ENCODE measurements at places on chromosomes 16 and 17. TPM values are rescaled to one million over a fixed set of nuclear protein-coding genes. Genes with fewer than 3 reads are reported as not detected.

- H3K4me1 ChIP-seq, result no peaks in the 10 kb centered on the region
- no peak overlapping the region for H3K4me3 ChIP-seq
- no peak for DNase-seq
- peaks cover 16% of the 10 kb centered on the region for H3K36me3 ChIP-seq
Measured at GRCh38 chr17:80358861-80359260, 56.1 kb upstream of the ENDOV start.

DNA sequence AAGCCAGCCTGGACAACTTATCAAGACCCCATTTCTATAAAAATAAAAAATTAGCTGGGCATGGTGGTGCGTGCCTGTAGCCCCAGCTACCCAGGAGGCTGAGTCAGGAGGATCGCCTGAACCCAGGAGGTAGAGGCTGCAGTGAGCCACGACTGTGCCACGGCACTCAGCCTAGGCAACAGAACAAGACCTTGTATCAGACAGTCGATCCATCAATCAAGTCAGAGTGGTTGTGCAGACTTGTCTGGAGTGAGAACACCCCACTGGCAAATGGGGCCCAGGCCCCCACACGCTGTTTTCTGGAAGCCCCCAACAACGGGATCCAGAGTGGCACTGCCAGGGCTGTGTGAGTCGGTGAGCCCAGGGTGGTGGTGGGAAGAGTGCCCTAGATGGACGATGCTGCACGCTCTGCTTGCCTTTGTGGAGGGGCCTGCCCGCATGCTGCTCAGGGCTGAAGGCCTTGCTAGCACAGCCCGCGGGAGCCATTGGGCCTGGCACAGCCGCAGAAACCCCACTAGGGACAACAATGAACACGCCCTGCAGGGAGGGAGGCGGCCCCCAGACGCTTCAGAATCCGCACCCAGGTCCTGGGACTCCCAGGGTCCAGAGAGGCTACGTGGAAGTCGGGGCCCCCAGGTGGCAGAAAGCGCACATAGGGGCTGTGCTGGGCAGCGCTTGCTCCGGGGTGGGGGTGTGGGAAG is 80.1 kb upstream of the GNG13 start:
- no peak overlapping the region for H3K4me3 ChIP-seq
- no peak for DNase-seq
- H3K4me1 ChIP-seq, result no peaks in the 10 kb centered on the region

GRCh38 chr16:77439106-77439505 is 4.3 kb upstream of the ADAMTS18 start:
- H3K4me3 ChIP-seq, result no peak overlapping the region
- H3K27ac ChIP-seq, result no peak overlapping the region
- H3K4me1 ChIP-seq, result no peaks in the 10 kb centered on the region
- no peak for DNase-seq

GRCh38 chr17:19753661-19754463 is 5.8 kb upstream of the ALDH3A1 start:
- H3K36me3 ChIP-seq, result no peaks in the 10 kb centered on the region
- DNase-seq, result no peak
- no peaks in the 10 kb centered on the region for H3K4me1 ChIP-seq
- H3K4me3 ChIP-seq, result no peak overlapping the region
- H3K27ac ChIP-seq, result no peak overlapping the region

DNA sequence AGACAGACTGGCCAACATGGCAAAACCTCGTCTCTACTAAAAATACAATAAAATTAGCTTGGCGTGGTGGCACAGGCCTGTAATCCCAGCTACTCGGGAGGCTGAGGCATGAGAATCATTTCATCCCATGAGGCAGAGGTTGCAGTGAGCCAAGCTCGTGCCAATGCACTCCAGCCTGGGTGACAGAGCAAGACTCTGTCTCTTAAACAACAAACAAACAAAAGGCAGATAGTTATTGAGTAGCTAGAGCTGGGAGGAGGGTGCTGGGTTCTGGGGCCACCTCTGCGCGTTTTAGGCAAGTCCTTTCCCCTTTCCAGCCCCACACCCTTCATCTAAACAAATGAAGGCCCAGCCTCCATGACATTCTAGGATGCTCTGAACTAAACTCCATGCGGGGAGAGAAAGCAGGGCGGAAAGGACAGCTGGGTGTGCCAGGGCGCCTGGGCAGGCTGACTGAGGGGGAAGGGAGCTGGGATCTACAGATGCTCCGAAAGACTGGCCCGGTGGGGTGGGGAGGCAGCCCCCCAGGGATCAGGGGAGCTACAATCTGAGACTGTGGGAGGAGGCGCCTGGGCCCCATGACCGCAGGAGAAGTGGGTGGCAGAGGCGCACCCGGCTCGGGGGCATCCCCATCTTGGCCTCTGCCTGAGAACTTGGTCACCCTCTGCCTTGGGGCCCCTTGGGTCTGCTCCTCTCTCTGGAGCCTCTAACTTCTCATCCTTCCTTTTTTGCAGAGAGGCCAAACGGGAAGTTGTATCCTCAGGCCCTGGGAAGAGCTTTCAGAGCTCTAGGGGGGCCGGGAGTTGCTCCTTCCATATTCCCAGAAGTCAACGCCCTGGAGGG is 910 bp downstream of the ITGAL start:
- H3K4me1 ChIP-seq, result peaks cover 5% of the 10 kb centered on the region
- peak overlapping the region; percentile 70 for H3K27ac ChIP-seq
- H3K27me3 ChIP-seq, result no peaks in the 10 kb centered on the region
- H3K36me3 ChIP-seq, result no peaks in the 10 kb centered on the region
- DNase-seq, result no peak
- no peak overlapping the region for H3K4me3 ChIP-seq

DNA sequence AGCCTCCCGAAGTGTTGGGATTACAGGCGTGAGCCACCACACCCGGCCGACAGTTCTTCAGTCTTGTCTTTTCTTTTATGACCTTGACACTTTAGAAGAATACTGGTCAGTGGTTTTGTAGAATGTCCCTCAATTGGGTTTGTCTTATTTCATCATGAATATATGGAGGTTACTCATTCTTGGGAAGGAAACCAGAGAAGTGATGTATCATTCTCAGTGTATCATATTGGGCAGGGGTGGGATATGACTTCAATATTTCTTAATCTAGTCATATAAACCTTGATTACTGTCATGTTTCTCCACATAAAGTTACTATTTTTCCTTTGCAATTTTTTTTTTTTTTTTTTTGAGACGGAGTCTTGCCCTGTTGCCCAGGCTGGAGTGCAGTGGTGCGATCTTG is 36.9 kb downstream of the SNTB2 start:
- H3K27me3 ChIP-seq, result no peaks in the 10 kb centered on the region
- no peak for DNase-seq
- H3K4me1 ChIP-seq, result no peaks in the 10 kb centered on the region
- H3K4me3 ChIP-seq, result no peak overlapping the region
- H3K27ac ChIP-seq, result no peak overlapping the region
- H3K36me3 ChIP-seq, result no peaks in the 10 kb centered on the region

DNA sequence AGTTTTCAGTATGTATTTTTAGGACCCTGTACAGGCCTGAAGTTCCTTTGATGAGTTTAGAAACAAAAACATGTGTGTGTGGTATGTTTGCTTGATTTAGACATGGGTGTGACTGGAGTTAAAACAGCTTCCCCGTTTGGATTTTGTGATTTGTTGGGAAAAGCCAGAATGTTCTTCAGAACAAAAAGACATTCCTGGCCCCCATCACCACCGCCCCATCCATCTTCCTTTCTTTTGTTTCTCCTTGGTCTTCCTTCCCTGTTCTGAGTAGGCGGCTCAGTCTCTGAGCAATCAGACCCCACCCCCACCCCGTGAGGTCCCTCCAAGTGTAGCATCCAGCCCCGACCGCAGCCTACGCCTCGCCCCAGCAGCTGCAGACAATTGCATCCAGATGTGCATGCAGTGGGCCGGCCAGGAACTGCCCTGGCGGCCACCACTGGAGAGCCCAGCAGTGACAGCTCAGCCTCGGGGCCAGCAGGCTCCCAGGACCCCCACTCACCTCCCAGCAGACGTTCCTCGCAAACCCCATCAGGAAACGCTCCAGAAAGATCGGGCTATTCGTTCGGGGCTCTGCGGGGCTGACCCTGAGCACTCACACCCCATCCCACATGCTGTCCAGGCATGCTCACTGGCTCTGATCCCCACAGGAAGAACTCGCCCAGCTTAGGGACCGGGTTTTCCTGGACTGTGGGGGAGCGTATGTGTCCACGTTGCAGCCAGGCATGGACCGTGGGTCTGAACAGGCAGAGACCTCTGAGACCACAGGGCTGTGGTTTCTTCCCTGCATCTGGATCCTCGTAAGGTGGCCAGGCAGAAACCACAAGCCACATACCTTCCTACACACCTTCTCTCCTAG is 99.8 kb upstream of the CDH5 start:
- no peak overlapping the region for H3K4me3 ChIP-seq
- no peaks in the 10 kb centered on the region for H3K27me3 ChIP-seq
- no peak overlapping the region for H3K27ac ChIP-seq
- DNase-seq, result no peak

GRCh38 chr16:74709441-74709877 is 8.8 kb upstream of the MLKL start:
- no peaks in the 10 kb centered on the region for H3K4me1 ChIP-seq
- H3K36me3 ChIP-seq, result no peaks in the 10 kb centered on the region
- no peak overlapping the region for H3K4me3 ChIP-seq
- peak overlapping the region; percentile 70 for H3K27ac ChIP-seq

DNA sequence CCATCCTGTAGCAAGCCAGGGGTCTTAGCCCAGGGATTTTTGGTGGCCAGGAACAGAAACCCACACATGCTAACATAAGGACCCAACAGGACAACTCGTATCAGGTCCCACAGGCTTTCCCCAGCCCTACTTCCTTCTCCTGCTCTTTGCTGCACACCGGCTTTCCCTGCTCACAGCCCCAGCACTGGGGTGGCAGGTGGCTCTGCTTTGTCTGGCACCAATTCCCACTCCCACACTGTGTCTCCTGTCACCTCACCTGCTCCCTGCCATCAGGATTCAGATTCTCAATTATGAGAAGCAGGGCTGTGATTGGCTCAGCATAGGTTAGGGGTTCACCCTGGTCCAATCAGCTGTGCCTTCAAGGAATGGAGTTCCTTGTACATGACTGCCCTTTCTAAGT is 94.1 kb downstream of the TMEM132E start:
- H3K4me3 ChIP-seq, result no peak overlapping the region
- H3K4me1 ChIP-seq, result no peaks in the 10 kb centered on the region
- peak; percentile 9 for DNase-seq
- no peak overlapping the region for H3K27ac ChIP-seq
- H3K27me3 ChIP-seq, result no peaks in the 10 kb centered on the region
- no peaks in the 10 kb centered on the region for H3K36me3 ChIP-seq

DNA sequence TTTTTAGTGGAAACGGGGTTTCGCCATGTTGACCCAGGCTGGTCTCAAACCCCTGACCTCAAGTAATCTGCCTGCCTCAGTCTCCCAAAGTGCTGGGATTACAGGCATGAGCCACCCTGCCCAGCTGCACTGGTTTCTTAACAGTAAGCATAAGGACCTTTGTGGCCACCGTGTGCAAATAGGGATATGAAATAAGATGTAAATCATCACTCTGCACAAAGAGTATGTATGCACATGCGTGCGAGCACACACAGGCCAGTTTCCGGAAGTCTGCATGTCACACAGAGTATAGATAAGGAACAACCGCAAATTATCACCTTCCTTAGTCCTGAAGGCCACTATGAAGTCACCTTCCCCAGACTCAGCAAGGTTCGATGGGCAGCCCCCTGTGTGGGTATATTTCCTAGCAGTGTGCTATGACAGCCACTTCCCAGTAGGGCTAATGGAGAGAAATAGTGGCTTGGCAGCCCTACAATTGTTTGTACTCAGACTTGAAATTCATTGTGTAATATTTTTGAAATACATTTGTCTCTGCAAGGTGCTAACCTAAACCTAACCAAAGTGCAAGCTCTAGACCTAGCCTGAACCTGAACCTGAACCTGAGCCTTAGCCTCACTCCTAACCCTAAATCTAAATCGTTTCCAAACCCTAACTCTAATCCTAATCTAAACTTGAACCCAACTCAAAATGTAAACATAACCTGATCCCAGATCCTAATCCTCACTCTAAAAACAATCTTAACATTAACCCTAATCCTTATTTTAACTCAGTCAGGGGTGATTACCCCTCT is 48.4 kb upstream of the SKAP1 start:
- no peaks in the 10 kb centered on the region for H3K36me3 ChIP-seq
- peaks cover 8% of the 10 kb centered on the region for H3K27me3 ChIP-seq
- DNase-seq, result no peak
- H3K4me3 ChIP-seq, result no peak overlapping the region
- no peaks in the 10 kb centered on the region for H3K4me1 ChIP-seq

DNA sequence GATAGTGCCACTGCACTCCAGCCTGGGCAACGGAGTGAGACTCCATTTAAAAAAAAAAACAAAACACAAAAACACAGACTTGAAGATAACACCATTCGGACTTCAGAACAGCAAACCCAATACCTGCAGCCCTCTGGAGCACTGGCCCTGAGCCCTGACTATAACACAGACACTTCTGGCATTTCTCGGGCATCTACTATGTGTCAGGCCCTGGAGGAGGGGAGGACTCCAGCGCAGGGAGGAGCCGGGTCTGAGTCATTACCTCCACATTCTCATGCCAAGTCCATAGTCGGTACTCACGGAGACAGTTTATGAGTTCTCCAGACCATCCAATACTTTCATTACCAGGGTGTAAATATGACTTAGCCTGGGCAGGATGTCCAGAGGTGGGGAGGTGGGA is 48.8 kb downstream of the PITPNM3 start:
- no peaks in the 10 kb centered on the region for H3K4me1 ChIP-seq
- H3K27ac ChIP-seq, result no peak overlapping the region
- no peak overlapping the region for H3K4me3 ChIP-seq

- H3K4me3 ChIP-seq, result no peak overlapping the region
- no peaks in the 10 kb centered on the region for H3K36me3 ChIP-seq
- H3K27me3 ChIP-seq, result no peaks in the 10 kb centered on the region
- no peaks in the 10 kb centered on the region for H3K4me1 ChIP-seq
- no peak for DNase-seq
Measured at GRCh38 chr17:39238311-39238972, 12.7 kb upstream of the STAC2 start.

DNA sequence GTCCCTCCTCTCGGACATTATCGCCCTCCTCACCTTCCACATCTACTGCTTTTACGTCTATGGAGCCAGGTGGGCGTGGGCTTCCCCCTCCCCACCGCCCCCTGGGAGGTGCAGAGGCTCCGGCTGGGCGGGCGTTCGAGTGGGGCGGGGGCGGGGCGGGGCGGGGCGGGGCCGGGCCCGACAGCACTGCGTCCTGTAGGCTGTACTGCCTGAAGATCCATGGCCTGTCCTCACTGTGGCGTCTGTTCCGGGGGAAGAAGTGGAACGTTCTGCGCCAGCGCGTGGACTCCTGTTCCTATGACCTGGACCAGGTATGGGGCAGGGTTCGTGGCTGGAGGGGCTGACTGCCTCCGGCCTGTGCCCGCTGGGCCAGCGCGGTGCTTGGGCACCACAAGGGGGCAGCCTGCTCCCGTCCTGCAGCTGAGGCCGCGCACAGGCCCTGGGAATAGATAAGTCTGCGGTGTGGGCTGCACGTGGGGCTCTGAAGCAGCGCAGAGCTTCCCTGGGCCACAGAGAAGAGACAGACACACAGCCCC is 9.2 kb downstream of the PIGQ start:
- H3K27ac ChIP-seq, result no peak overlapping the region
- H3K4me3 ChIP-seq, result peak overlapping the region; percentile 11
- peak; percentile 80 for DNase-seq
- no peaks in the 10 kb centered on the region for H3K27me3 ChIP-seq
- H3K36me3 ChIP-seq, result peaks cover 7% of the 10 kb centered on the region

PIPOX gene
- 19.3 TPM for total RNA-seq

FOXL1 gene
- total RNA-seq, result 0.05 TPM
